Thoracic aorta (tissue), 2 donors: ENCODE measurements at places on chromosomes 4 and X. TPM values are rescaled to one million over a fixed set of nuclear protein-coding genes. Genes with fewer than 3 reads are reported as not detected.

- DNase-seq: no peak
These were observed 702.5 kb downstream of the ARAP2 start for GRCh38 chr4:35541888-35542213.

GRCh38 chr4:5528031-5528436 lies 180.3 kb downstream of the EVC2 start:
- no peak for DNase-seq

DNA sequence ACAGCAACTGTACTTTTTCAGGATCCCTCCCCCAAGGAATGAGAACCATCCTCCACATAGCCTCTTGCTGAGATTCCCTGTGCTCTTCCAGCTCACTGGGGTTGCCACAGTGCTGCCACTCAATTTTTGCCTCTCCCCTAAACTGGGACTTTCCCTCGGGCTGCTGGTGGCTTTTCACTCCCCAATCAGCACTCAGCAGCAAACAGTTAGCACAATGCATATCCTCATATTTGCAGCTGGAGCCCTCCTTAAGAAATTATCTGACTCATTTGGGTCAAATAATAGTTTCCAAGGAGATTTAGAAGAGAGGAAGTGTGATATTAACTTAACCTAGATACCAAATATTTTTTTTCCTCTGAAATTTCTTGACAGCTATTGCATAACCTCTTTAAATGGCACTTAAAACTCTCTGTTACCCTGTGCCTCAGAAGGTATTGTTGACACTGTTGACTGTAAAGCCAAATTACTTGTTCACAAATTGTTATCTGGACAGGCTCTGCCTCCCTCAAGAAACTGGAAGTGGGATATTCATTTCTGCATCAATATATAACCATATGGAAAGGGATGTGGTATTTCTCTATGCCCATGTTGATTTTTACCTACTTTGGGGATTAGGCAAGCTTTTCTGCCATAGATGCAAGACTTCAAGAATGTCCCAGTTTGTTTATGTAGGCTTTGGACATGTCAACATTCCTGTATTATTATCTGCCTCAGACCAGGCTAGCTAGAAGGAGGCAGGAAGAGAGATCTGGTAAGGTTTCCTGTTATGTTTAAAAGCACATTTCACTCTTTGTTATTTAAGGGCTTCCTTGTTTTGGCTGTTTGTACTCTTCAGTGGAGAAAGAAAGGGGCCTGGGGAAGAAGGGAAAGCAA lies 58.0 kb downstream of the SEPTIN11 start:
- no peak for DNase-seq

GRCh38 chrX:42857766-42858165 lies 79.8 kb upstream of the PPP1R2C start:
- DNase-seq: no peak

GRCh38 chrX:29107231-29107630 lies 520.0 kb downstream of the IL1RAPL1 start:
- DNase-seq: no peak

DNA sequence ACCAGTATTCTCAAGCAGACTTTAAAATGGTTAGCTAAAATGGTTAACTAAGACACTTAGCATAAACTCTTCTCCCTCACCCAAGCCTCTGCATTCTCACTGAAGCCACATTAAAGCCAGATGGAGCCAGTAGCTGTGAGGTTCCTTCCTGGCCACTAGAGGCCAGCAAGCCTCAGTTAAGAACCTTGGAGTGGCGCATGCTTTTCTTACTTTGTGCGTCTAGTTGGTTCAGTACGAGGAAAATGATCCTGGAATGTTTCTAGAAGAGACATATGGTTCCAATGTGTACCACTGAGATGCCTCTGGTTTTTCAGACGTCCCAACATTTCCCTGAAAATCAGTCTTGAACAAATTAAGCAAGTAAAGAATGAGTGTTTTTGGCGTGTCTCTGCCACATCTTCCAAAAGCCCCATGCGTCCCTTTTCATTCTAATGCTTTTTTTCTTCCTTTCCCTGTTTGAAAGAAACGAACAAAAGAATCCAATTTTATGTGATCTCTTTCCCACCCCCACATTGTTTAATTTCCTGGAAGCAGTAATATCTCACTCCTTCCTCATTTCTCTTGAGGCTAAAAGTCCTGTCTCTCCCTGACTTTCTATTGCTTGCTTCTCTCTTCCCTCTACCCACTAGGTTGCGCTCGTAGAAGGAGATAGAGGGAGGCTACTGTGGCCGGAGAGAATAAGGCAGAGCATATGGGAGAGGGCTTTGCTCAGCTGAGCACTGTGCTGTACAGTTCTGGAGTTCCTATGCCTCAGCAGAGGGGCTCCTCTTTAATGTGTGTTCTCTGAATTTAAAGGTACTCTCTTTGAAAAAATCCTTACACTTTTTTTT lies 82.9 kb upstream of the TAB3 start:
- DNase-seq: no peak

- DNase-seq: no peak
These were observed 173.7 kb downstream of the PABPC4L start for GRCh38 chr4:134027931-134028330.

- DNase-seq: no peak
These were observed 856.6 kb downstream of the CENPC start for GRCh38 chr4:66688674-66689073.

GRCh38 chrX:3748052-3748559 lies 34.7 kb upstream of the PRKX start:
- DNase-seq: no peak

DNA sequence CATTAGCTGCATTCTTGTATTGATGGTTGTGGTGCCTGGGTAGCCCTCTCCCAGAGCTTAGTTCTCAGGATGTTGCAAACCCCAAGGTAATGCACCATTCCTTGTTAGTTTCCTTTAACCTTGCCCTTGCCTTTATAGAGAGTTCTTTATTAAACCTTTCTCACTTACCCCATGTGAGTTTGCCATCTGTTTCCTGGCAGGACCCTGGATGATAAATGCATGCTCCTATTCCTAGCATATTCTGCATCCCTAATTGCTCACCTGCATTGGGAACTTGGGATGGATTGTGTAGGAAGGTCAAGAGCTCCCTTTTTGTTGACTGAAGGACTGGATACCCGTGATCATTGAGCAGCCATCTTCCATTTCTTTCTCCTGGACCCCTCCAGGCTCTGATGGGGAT lies 59.9 kb upstream of the AP1S2 start:
- no peak for DNase-seq

DNA sequence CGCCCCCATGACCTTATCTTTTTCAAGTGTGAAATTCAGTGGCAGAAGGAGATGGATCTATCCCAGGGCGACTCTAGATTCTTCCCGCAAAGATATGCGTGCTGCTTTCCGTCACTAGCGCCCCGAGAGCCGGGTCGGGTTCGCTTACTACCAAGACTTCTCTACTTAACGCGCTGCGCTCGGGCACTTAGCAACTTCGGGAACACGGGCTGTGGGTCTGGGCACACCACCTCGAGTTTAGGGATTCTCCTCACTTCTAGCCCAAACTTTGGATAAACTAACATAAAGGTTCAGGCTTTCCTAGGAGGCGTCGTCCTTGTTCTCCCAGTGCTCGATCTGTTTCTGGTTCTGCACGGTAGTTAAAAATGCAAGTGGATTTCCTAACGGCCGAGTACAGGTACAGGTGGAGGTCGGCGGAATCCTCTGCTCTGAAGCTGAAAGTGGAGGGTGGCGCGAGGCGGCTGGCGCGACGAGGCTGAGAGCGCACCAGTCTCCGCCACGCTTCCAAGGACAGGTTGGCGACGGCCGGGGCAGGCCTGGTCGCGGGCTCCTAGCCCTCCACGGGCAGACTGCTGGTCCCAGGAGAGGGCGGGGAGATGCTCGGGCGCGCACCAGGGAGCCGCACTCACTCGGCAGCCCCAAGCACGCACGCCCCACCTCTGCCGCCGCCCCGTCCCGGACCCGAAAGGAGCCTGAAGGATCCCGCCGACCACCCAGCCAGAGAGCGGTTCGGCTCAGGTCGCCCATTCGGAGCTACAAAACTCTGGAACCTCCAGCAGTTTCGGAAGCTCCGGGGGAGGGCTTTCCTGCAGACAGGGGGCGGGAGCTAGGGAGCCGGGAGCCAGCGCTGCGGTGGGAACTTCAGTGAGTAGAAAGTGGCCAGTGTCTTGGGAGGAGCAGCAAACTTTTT lies 100.8 kb upstream of the TENM3 start:
- no peak for DNase-seq

DNA sequence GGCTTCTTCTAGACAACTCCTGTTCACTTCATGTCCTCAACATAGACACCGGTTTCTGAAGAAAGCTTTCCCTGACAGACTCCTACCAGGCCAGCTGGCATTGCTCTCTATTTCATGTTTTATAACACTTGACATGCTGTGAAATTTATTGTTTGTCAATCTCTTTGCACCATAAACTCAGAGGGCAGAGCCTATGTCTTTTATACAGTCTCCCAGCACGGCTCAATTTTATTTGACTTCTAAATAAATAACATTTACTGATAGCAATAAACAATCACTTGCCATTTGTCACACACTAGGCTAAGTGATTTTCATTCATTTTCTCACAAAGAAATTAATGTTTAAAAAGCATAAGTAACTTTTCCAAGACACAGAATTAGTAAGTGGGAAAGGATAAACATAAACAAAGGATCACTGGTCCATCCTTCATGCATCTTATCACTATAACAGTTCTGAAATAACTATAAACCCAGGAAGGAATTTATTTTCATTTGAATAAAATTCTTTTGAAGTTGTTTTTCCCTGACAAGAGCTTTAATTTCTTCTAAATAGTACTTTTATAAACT lies 577.6 kb downstream of the TECRL start:
- no peak for DNase-seq

DNA sequence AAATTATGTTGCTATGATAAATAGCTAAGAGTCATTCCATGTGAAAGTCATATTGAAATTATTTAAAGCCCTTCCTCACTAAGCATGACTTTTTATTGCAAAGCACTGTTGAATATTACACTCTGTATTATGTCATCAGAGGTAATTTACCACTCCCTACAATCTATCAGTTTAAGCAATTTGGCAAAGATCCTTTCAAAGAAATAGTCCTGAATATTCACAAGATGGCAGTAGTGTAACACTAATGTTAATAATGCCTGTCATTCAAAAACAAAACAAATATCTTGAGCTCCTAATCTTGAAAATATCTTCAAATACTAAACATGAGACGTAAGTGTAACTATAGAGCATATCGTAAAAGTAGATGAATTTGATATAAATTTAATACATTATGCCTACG lies 208.6 kb upstream of the TECRL start:
- DNase-seq: no peak

GRCh38 chr4:3485011-3485791 lies 22.1 kb downstream of the DOK7 start:
- no peak for DNase-seq

DNA sequence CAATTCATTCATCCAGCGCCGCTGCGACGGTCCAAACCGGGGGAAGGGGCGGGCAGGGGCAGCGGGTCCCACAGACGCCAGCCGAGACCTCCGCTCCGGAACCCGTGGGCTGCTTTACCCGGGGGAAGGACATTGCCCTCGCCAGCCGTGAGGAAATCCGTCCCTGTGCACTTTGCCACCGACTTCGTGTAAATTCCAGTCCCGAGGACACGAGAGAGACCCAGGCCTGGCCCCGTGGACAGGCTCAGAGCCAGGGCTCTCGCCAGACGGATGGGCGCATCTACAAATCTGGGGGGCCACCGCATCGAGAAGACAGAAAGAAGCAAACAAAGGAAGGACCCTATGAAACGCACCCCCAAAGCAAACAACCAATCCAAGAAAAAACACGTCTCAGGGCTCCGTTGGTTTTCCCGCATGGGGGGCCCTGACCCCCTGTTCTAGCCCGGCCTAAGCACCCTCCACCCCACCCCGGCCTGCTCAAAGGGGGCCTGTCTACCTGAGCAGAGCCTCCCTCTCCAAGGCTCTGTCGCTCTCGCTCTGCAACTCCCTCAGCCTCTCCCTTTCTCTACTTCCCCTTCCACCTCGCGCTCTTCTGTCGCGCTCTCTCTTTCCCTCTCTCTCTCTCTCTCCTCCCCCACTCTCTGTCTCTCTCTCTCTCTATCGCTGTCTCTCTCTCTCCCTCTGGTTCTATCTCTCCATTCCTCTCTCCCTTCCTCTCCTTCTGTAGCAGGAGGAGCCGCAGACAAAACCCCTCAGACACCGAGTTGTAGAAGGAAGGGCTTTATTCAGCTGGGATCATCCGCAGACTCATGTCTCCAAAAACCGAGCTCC lies 11.3 kb downstream of the FRG2 start:
- DNase-seq: no peak

DNA sequence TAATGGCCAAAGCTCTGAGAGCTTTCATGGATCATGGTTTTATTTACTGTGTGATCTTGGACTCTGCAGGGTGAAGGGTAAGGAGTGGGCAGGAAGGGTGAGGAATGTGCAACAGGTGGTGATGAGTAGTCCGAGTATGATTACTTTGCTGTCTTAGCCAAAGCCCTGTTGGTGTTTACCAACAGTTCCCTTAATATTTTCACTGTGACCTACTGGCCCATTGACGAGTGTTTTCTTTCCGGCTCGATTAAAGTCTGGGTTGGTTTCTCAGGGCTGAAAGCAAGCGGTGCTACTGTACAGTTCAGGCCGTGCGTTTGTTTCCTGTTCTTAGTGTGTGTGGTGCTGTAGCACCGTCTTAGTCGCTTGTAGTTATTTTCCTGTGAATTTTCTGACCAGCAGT lies 2.6 kb downstream of the ARHGAP24 start:
- no peak for DNase-seq

GRCh38 chr4:85979276-85979675 lies 380.6 kb downstream of the MAPK10 start:
- no peak for DNase-seq

- no peak for DNase-seq
These were observed 4.8 kb upstream of the JCHAIN start for GRCh38 chr4:70671091-70671490.

- no peak for DNase-seq
These were observed 19.4 kb upstream of the BMP2K start for GRCh38 chr4:78756776-78757175.

GRCh38 chr4:88979276-88979675 lies 77.7 kb downstream of the FAM13A start:
- DNase-seq: no peak

GRCh38 chrX:112266136-112266535 lies 183.6 kb upstream of the TRPC5 start:
- DNase-seq: no peak

- no peak for DNase-seq
These were observed 276.1 kb downstream of the PPP3CA start for GRCh38 chr4:101071241-101071640.

GRCh38 chr4:185020863-185021761 lies 2.8 kb downstream of the HELT start:
- DNase-seq: no peak

GRCh38 chr4:138911909-138912703 lies 103.5 kb upstream of the NOCT start:
- DNase-seq: no peak

The EDA2R gene
- total RNA-seq: 7.0 TPM

The FGFR3 gene
- 1.4 TPM for total RNA-seq

The TMEM150C gene
- 2.0 TPM for total RNA-seq

The SERPINA7 gene
- not detected for total RNA-seq

The RNF212 gene
- 1.2 TPM for total RNA-seq

The EDNRA gene
- total RNA-seq: 10.8 TPM

The SNX12 gene
- total RNA-seq: 33.9 TPM

The ADAM29 gene
- not detected for total RNA-seq

The GYG2 gene
- total RNA-seq: 1.5 TPM

The ARX gene
- total RNA-seq: not detected

The RBM41 gene
- total RNA-seq: 19.4 TPM

The HTN1 gene
- total RNA-seq: not detected

The PDZD11 gene
- total RNA-seq: 18.0 TPM

The TRIM61 gene
- not detected for total RNA-seq
